ENCODE measurements at places on chromosomes 13 and 19.

DNA sequence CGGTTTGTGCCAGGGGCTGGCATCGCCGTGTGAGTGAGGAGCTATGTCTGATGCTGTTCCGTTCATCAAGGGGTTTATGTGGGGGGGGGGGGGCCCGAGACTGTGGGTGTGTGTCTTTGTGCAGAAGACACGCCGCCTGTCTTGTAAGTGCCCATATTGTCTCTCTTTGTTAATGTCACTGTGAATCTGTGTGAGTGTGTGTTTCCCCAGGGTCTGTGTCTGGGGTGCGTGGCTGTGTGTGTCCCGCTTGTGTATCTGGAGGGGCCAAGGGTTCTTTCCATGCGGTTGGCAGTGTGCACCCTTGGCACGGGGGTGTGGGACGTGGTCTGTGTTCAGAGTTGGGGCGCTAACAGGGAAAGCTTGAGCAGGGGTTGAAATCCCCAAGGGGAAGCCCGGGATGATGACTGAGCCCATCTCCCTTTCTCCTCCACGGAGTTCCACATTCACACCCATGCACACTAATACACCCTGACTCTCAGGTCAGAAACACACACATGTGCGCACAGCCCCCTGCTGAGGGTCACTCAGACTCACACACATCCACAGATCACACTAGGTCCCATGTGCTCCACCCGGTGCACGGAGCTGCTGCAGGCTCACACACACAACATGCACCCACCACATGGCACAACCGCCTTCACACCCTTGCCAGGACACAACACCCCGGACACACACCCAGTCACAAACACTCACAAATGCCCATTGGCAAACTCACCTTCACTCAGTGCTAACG lies 1.8 kb downstream of the NCAN start:
- DNase-seq: no peak

DNA sequence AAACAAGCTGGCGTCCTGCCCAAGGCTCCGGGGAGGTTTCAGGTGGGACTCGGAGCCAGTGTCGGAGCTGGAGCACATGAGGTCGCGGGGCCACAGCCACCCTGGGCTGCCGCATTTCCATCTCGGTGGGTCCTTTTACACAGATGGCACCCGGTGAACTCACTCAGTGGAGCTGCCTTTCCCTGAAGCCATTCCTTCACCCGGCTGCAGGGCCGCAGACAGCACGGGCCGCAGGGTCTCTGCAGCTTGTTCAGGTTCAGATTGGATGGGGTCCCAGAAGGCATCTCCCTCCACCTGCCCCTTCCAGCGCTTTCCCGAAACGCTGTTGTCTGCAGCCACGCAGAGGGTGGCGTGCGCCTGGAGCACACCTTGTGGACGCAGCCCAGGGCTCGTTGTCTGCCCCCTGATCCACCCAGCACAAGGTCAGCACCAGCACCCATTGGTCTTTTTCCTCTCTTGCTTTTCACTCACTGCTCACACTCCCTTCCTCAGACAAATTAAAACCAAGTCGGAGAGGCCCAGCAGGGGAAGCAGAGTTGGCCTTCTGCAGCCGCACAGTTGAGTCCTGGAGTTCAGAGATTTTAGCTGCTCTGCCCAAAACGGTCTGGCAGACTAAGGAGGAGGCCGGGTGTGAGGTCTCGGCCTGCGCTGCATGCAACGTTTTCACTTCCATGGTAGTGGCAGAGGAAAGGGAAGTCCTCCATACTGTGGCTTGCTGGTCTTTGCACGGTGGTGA lies 18.1 kb downstream of the MCF2L start:
- no peak for DNase-seq

GRCh38 chr13:106533943-106534638 lies 1.4 kb downstream of the EFNB2 start:
- peak; percentile 28 for DNase-seq

DNA sequence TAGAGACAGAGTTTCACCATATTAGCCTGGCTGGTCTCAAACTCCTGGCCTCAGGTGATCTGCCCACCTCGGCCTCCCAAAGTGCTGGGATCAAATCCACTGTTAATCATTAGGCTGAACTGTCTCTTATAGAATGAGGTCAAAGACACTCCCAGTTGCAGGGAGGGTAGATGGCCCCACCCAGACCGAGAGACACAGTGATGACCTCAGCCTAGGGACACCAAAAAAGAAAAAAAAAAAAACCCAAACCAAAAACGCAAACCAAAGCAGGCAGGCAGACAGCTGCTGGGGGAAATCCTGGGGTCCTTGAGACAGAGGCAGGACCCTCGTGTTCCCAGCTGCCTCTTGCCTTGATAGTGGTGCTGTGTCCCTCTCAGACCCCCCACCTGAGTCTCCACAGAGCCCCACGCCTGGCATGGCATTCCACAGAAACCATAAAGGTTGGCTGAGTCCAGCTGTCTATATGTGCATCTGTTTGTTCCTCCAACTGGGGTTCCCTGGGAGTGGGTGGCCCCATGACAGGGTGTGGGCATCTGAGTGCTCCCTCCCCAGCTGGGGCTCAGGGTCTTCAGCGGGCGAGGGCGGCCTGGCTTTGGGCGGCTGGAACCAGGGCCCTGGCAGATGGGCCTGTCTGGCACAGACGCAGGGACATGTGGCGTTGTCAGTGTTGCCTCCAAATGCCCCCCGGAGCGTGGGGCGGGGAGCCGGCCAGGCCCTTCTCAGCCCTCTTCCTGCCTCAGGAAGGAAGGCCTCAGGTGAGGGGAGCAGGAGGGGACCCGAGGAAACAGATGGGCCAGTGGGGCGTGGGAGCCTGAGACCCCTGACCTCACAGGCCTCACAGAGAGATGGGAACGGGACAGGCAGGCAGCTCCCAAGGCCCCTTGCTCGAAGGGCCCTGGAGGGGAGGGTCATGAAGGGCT lies 5.2 kb downstream of the DAND5 start:
- DNase-seq: peak; percentile 76

GRCh38 chr13:92589955-92590354 lies 636.7 kb upstream of the GPC6 start:
- no peak for DNase-seq

GRCh38 chr19:14369399-14370168 lies 11.7 kb upstream of the ADGRE5 start:
- peak; percentile 42 for DNase-seq

DNA sequence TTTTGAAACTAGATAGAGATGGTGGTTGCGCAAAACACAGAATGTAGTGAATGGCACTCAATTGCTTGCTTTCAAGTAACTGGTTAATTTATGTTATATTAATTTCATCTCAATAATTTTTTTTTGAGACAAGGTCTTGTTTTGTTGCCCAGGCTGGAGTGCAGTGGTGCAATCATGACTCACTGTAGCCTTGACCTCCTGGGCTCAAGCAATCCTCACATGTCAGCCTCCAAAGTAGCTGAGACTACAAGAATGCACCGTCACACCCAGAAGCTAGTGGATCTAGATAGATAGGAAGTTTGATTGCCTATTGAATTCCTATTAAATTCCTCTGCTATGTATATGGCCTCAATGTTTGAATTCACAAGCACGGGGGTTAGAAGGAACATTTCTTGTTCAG lies 26.4 kb upstream of the ADGRE2 start:
- no peak for DNase-seq

DNA sequence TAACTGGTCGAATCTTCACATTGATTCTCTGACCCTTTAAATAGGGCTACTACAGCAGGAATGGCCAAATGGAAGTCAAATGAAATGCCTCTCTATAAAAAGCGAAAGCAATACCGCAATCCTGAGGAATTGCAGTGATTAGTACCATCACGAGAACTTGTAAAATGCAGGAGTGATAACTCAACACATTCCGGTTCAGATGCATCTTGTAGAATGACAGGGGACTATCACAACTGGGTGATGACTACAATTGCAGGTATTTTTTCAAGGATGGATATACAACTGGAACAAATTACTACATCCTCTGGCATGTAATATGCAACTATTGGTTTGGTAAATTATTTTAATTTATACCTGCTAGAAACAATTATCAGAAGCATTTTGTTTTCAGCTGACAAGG lies 140.4 kb downstream of the PCDH20 start:
- no peak for DNase-seq

DNA sequence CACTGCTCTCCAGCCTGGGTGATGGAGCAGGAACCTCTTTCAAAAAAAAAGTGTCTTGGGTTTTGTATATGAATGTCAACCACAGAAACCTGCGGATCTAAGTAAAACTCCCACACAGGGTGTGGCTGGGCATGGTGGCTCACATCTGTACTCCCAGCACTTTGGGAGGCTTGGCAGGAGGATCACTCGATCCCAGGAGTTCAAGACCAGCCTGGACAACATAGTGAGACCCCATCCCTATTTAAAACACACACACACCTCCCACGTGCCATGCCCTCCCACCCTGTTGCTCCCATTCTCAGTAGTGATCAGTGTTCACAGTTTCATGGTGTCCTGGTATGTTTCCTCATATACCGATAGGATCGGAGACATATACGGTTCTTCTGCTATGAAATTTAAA lies 9.2 kb downstream of the TMED1 start:
- DNase-seq: no peak
